GF-D8 (cell line): ENCODE measurements at places on chromosomes 2 and 18.
A peak's percentile ranks its signal among the peaks of the same experiment; 100 is the strongest.

- DNase-seq: no peak
These were observed 325.0 kb upstream of the UBE2E3 start for GRCh38 chr2:180655393-180655792.

GRCh38 chr2:75033516-75033915 lies 75.1 kb downstream of the POLE4 start:
- peak; percentile 53 for DNase-seq

DNA sequence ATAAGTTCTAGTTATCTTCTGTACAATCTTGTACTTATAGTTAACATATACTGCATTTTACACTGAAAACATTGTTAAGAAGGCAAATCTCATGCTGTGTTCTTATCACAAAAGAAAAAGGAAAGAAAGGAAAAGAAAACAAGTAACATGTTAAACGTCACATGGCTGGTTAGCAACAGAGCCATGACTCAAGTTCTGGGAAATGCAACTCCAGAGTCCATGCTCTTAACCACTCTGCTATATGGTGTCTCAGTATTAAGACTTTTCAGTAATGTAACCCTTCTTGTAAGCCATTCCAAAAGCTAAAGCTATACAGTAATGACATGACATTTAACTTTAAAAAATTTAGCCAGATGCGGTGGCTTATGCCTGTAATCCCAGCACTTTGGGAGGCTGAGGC lies 181.4 kb downstream of the BARD1 start:
- no peak for DNase-seq

GRCh38 chr18:56148373-56148772 lies 490.0 kb downstream of the TXNL1 start:
- DNase-seq: no peak

DNA sequence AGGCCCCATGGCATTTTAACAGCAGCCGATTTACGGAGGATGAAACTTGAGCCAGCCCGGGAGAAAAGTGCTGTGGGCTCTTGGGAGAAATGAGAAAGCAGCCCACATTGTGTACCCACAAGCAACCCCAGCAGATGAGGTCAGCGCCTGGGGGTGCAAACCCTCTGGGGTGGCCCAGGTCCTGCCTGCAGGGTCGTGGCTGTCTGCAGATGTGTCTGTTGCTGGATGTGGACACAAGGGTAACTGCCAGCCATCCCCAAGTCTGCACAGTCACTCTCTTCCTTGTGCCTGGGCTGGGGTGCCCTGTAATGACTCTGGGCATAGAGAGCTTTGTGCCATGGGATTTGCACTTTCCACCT lies 170.8 kb downstream of the PRKCE start:
- DNase-seq: no peak

DNA sequence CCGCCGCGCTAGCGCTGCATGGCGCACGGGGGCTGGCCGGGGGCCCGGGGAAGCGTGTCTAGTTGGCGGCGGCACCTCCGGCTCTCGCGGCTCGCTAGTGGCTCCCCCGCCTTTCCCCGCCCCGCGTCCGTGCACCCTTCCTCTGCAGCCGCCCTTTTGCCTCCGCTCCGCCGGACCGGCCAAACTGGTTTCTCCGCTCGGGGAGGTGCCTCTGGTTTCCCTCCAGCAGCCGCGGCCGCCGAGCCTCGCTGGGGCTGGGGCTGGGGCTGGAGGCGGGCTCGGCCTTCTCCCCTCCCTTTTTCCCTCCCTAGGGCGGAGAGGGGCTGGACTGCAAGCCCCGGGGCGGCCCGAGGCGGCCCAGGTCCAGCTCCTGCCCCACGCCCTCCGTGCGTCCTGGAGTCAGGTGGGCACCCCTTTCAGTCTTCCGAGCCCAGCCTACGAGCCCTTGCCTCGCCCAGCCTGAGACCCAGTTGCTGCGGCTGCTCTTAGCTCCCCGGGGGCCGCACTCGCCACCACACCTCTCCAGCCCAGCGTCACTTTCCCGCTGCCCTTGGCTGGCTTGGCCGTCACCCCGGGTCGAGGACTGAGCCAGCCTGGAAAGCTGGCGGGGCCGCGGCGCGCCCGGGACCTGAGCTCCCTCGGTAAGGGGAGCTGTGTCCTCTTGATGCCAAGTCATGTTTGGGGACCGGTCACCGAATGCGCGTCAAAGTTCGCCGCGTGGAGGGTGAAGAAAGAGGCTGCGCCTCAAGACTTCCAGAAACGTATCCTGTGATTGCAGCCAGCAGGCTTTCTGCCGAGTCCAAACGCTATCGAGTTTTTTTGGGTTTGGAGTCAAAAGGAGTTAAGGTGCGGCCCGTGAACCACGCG lies at the start of gene ATP8B1:
Gene ATP8B1 (minus strand): TSS at position 213 of the 867 bp plus-strand sequence. CDS start 71,508 bp downstream, outside the sequence.
- DNase-seq: no peak

GRCh38 chr18:24831081-24831480 lies 370.6 kb downstream of the HRH4 start:
- DNase-seq: no peak

- no peak for DNase-seq
These were observed 464.2 kb upstream of the UBE2E3 start for GRCh38 chr2:180516232-180516631.

DNA sequence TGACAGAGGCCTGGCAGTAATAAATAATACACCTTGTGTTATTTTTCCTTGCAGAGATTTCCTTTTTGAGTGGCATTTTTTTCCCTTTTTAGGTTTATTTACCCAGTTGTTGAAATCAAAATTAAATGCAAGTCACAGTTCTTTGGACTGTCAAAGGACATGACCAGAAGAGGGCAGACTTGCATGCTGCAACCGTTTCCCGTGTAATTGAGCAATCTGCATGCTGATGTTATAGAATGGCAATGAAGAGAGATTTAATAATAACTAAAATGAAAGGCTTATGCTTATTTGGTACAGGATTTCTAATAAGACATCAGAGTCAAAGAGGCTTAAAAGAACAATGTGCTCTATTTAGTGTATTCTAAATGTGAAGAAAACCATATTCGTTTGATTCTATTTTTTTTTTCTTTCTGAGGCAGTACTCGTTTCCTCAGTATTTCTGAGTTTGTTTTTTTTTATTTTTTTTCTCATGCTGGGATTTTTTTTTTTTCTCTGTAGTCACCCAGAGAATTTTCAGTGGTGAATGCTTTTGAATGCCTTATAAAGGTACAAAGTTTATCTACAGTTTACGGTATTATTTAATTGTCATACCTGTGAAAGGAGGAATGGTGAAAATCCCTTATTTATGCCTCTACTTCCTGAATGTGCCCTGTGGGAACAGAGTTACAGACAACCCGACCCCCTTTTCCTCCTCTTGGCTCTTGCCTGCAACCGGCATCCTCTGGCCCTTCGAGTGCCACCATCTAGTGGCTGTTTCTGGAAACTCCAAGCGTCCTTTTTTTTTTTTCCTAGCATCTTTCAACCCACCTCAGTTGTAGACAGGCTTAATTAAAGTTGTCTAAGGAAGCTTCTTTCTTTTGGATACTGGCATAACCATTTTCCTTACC lies 368.5 kb downstream of the LRRTM1 start:
- peak; percentile 0 for DNase-seq

GRCh38 chr2:238597638-238598528 lies 171.2 kb downstream of the ASB1 start:
- DNase-seq: no peak

DNA sequence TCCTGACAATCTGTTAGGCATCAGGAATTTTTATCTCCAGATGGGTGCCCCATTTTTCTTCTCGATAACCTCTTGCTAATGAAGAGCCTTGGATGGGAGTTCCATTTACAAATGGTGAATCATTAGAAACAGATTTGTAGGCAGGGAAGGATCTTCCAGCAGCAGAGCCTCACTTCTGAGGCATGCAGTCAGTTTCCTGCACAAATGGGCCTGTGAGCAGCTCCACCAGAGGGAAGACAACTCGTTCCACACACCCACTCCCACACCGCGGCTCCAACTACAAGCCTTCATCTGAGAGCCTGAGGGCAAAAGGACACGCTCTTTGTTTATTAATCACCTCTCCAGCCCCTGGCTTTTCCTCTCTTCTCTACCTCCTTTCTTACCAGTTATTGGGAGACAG lies 108.5 kb downstream of the CTAGE1 start:
- no peak for DNase-seq
